ENCODE measurements at places on chromosomes 2 and 18. TPM values are rescaled to one million over a fixed set of nuclear protein-coding genes. Genes with fewer than 3 reads are reported as not detected.

DNA sequence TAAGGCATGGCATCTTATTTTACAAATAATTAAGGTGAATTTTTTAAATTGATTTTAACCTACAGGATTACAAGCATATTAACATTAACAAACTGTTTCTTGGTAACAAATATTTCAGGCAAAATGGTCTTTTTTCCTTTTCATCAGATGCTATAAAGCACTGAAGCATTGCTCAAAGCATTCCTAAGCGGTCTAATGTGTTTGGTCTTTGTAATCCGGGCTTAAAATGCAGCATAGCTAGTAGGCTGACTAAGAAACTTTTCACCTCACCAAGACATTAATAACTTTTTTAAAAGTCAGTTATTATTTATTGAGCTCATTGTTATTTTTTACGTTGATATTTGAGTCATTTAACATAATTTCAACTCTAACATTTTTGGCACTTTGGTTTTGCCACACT, 538.8 kb upstream of the SLC39A10 start:
- no peaks in the 10 kb centered on the region for H3K36me3 ChIP-seq
- no peak overlapping the region for H3K4me3 ChIP-seq
- no peak overlapping the region for H3K27ac ChIP-seq
- no peaks in the 10 kb centered on the region for H3K4me1 ChIP-seq
- no peak for DNase-seq

DNA sequence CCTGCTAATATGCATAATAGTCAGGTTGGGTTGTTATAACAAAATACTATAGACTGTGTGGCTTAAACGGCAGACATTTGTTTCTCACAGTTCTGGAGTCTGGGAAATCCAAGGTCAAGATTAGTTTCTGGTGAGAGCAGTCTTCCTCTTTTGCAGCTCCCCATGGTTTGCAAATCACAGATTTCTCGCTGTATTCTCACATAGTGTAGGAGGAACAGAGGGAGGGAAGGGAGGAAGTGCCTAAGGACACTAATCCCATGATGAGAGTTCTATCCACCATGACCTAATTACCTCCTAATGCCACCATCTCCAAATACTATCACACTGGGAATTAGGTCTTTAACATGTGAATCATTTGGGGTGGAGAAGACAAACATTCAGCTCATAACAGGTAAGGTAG, 20.1 kb upstream of the PTH2R start:
- peaks cover 28% of the 10 kb centered on the region for H3K27me3 ChIP-seq
- no peak for DNase-seq

DLGAP1 gene
- total RNA-seq: not detected

GRCh38 chr2:206993396-206993911, 54.1 kb downstream of the CPO start:
- peaks cover 14% of the 10 kb centered on the region for H3K4me1 ChIP-seq
- no peak overlapping the region for H3K27ac ChIP-seq
- no peaks in the 10 kb centered on the region for H3K27me3 ChIP-seq
- H3K4me3 ChIP-seq: no peak overlapping the region
- H3K36me3 ChIP-seq: no peaks in the 10 kb centered on the region

GLB1L gene
- 4.9 TPM for total RNA-seq

- peaks cover 83% of the 10 kb centered on the region for H3K27me3 ChIP-seq
- no peak overlapping the region for H3K4me3 ChIP-seq
- no peak overlapping the region for H3K27ac ChIP-seq
Measured at GRCh38 chr2:141889788-141890187, 241.0 kb downstream of the LRP1B start.

DNA sequence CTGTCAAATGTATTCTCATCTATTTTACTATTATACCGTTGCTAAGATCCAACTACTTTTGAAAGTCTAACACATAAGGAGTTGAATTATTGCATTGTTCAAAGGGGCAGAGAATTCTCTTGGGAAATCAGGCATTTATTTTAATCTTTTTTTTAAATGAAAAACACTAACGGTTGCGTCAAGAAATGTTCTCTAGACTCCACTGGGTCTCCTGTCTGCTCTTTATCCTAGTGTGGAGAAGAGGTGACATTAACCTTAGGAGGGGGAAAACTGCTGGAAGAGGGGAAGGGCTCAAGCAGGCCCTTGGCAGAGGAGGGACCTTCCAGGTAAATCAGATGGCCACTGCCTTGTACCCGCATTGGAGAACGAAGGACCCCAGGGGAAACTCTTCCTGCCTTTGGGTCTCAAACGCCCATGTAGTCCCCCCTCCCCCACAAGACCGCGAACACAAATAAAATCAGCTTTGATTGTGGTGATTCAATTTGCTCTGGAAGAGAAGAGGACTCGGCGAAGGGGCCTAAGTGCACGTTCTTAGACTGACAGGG, 1.1 kb upstream of the APCDD1 start:
- H3K27ac ChIP-seq: no peak overlapping the region
- H3K36me3 ChIP-seq: no peaks in the 10 kb centered on the region
- H3K27me3 ChIP-seq: no peaks in the 10 kb centered on the region

ITGA4 gene
- 0.42 TPM for total RNA-seq

DNA sequence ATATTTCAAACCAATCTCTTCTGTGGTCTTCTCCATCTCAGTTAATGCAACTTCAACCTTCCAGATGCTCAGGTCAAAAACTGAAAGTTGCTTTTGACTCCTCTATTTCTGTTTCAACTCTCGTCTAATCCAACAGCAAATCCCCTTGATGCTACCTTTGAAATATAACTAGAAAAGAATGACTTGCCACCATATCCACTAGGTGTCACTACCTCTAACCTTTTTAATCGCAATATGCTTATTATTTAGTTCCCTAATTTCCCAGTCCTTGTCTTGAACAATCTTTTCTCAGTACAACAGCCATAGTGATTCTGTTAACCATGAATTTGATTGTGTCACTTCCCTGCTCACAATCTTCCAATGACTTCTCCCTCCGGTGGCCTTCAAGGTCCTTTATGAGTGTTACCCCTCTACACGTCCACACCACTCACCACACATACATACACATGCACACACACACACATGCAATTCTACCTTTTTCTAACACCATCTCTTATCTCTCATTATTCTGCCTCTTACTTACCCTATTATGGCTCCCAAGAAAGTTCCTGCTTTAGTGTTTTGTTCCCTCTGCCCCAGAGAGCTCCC, 245.5 kb upstream of the KCNJ3 start:
- H3K27ac ChIP-seq: no peak overlapping the region
- no peaks in the 10 kb centered on the region for H3K4me1 ChIP-seq
- H3K27me3 ChIP-seq: peaks cover 74% of the 10 kb centered on the region
- DNase-seq: peak; percentile 33
- no peaks in the 10 kb centered on the region for H3K36me3 ChIP-seq

GRCh38 chr18:39188278-39188677, 1622.7 kb upstream of the CELF4 start:
- H3K27me3 ChIP-seq: no peaks in the 10 kb centered on the region
- no peaks in the 10 kb centered on the region for H3K4me1 ChIP-seq
- no peaks in the 10 kb centered on the region for H3K36me3 ChIP-seq
- H3K27ac ChIP-seq: no peak overlapping the region

GRCh38 chr2:31735716-31736115, 155.0 kb upstream of the SRD5A2 start:
- no peaks in the 10 kb centered on the region for H3K27me3 ChIP-seq
- no peaks in the 10 kb centered on the region for H3K36me3 ChIP-seq
- no peak overlapping the region for H3K4me3 ChIP-seq
- H3K4me1 ChIP-seq: no peaks in the 10 kb centered on the region
- H3K27ac ChIP-seq: no peak overlapping the region

- peak overlapping the region; percentile 14 for H3K4me3 ChIP-seq
- no peaks in the 10 kb centered on the region for H3K36me3 ChIP-seq
- peak overlapping the region; percentile 94 for H3K27ac ChIP-seq
- DNase-seq: peak; percentile 46
Measured at GRCh38 chr2:236679884-236680860, 110.5 kb downstream of the ACKR3 start.

DNA sequence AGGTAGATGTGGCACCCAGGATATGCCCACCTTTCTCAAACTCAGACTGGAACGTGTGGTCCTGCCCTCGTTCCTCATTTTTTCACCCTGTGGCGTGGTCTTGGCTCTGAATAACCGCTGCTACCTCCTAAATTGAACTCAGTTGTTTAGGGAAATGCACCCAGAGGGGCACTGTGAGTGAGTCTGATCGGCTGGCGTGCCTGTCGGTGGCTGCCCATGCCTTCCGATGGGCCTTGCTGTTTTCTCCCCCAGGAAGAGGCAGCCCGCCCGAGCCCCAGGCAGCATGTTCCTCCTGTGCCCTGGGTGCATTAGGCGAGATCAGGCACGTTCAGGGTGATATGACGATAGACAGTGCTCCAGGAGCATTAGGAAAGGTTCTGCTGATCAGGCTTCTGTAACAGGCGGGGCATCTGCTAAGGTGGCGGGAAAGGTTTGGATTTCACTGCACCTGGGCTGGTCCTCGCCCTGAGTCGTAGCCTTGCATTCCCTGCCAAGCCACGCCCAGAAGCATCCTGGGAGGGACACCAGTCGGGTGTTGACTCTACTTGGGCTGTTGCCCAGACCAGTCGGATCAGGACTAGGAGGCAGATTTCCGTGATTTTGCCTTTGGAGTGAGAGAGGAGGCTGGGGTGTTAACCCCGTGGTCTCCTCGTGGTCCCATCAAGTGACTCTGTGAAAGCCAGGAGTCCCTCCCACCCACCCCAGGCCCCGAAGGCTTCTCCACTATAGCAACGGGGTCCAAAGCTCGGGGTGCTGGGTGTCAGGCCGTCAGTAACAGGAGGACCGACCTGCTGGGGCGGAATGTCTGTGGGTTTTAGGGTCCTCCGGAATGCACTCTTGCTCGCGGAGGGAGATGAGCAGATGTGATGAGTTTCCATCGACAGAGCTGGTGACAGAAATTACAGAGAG, 75.1 kb downstream of the SH3BP4 start:
- peak overlapping the region; percentile 71 for H3K4me3 ChIP-seq
- H3K36me3 ChIP-seq: peaks cover 6% of the 10 kb centered on the region
- H3K4me1 ChIP-seq: peaks cover 59% of the 10 kb centered on the region
- no peaks in the 10 kb centered on the region for H3K27me3 ChIP-seq
- peak overlapping the region; percentile 93 for H3K27ac ChIP-seq

- peaks cover 15% of the 10 kb centered on the region for H3K27me3 ChIP-seq
- peaks cover 5% of the 10 kb centered on the region for H3K36me3 ChIP-seq
- DNase-seq: no peak
- H3K27ac ChIP-seq: no peak overlapping the region
Measured at GRCh38 chr2:16283071-16283850, 342.9 kb downstream of the MYCN start.

DNA sequence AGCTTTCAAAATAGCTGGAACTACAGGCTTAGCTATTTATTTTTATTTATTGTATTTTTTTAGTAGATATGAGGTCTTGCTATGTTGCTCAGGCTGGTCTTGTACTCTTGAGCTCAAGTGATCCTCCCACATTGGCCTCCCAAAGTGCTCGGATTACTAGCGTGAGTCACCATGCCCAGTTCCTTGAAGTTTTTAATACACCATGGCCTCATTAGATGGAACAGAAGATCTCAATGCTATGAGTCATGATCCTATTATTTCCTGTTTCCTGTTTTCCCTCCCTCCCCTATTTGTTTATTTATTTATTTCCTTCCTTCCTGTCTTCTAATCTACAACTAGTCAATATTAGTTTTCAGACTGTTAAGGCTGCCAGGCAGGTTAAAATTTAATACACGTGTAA, 309.0 kb downstream of the CMPK2 start:
- H3K36me3 ChIP-seq: no peaks in the 10 kb centered on the region
- H3K27me3 ChIP-seq: no peaks in the 10 kb centered on the region
- peak overlapping the region; percentile 78 for H3K27ac ChIP-seq
- DNase-seq: peak; percentile 82
- H3K4me1 ChIP-seq: peaks cover 12% of the 10 kb centered on the region
- H3K4me3 ChIP-seq: peak overlapping the region; percentile 34

GRCh38 chr18:31634331-31634713, 42.6 kb downstream of the TTR start:
- H3K27ac ChIP-seq: no peak overlapping the region
- H3K4me3 ChIP-seq: no peak overlapping the region
- H3K4me1 ChIP-seq: no peaks in the 10 kb centered on the region
- H3K36me3 ChIP-seq: no peaks in the 10 kb centered on the region
- no peaks in the 10 kb centered on the region for H3K27me3 ChIP-seq

DNA sequence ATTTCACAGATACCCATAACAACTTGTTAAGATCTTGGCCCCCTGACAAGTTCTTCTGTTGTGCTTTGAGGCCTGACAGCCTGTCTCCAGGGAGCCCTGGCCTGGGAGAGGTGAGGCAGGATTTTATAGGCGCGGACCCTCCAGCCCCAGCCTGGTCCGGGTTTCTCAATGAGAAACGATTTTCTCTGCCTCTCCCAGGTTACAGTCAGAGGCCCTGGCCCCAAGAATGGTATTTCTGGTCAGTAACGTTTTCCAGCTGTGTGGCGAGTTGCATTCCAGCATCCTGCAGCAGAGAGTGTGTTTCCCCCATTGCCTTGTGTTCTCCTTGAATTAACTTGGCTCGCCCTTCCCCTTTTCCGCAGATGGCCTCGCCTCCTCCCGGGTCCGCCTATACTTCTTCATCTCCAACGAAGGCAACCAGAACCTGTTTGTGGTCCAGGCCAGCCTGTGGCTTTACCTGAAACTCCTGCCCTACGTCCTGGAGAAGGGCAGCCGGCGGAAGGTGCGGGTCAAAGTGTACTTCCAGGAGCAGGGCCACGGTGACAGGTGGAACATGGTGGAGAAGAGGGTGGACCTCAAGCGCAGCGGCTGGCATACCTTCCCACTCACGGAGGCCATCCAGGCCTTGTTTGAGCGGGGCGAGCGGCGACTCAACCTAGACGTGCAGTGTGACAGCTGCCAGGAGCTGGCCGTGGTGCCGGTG, 3.0 kb downstream of the INHBB start:
- no peaks in the 10 kb centered on the region for H3K36me3 ChIP-seq
- H3K4me1 ChIP-seq: peaks cover 6% of the 10 kb centered on the region
- H3K27me3 ChIP-seq: peaks cover 12% of the 10 kb centered on the region
- no peak overlapping the region for H3K4me3 ChIP-seq

DNA sequence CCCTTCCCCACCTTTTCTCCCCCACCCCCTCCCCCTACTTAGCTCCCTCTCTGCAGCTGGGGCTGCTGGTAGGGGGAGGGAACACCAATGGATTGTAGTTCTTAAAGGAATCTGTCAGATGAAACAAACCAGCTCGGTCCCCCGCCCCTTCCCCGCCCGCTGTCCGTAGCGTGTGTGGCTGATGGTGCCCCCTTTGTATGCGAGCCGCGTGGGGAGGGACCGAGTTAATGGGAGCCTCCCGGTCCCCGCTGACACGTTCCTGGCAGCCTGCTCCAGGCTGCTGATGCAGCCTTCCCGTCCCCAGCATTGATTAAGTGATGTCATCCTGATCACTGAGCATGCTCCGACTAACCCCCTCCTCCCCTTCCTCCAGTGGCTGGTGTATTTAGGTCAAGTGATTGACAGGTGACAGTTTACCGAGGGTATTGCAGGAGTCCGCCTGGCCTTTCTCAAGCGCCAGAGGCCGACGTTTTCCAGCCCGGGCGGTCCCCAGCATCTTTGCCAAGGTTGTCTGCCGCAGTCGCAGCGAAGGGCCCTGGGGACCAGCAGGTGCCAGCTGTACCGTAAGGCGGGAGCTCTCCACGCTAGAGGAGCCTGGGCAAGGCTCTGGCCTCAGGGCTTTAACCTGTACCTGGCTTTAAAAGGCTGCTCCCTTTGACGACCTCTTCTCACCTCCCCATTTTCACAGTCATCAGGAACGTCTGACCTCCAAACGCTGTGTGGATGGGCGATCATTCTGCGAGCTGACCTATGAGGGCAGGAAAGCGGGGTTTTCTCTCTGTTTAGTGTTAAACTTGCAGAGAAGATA, 1.8 kb downstream of the KIF5C start:
- peaks cover 30% of the 10 kb centered on the region for H3K27me3 ChIP-seq
- no peak for DNase-seq
- H3K36me3 ChIP-seq: no peaks in the 10 kb centered on the region
- H3K4me3 ChIP-seq: no peak overlapping the region
- H3K4me1 ChIP-seq: no peaks in the 10 kb centered on the region
- H3K27ac ChIP-seq: no peak overlapping the region

Data from MCF 10A (cell line).